ENCODE measurements at places on chromosomes 6 and 20. TPM values are rescaled to one million over a fixed set of nuclear protein-coding genes. Genes with fewer than 3 reads are reported as not detected.

Gene TFEB
- 5.6 TPM for total RNA-seq

Gene RIPPLY2
- not detected for total RNA-seq

Gene SEL1L2
- total RNA-seq, result not detected

Gene RIN2
- total RNA-seq, result 55.7 TPM

Gene SLC22A23
- 16.2 TPM for total RNA-seq

Gene FABP7
- not detected for total RNA-seq

Gene SCRT2
- not detected for total RNA-seq

Gene GATA5
- not detected for total RNA-seq

Gene CDH4
- 1.1 TPM for total RNA-seq

Gene POPDC3
- 32.6 TPM for total RNA-seq

Gene C20orf141
- 0.29 TPM for total RNA-seq

Gene LAMA2
- total RNA-seq, result 3.5 TPM

Gene MUC21
- not detected for total RNA-seq

Gene ADTRP
- 0.72 TPM for total RNA-seq

Gene SLC35D3
- total RNA-seq, result not detected

Gene LST1
- total RNA-seq, result not detected

Gene ZNF343
- 6.9 TPM for total RNA-seq

Gene GJE1
- not detected for total RNA-seq

Gene FLRT3
- 2.5 TPM for total RNA-seq
